Umbilical cord (tissue), 2 donors: ENCODE measurements at places on chromosomes 4 and X.

GRCh38 chr4:166279261-166279660 lies 406.2 kb downstream of the TLL1 start:
- DNase-seq, result no peak

GRCh38 chr4:1285151-1285789 lies 4.4 kb upstream of the MAEA start:
- DNase-seq, result no peak

DNA sequence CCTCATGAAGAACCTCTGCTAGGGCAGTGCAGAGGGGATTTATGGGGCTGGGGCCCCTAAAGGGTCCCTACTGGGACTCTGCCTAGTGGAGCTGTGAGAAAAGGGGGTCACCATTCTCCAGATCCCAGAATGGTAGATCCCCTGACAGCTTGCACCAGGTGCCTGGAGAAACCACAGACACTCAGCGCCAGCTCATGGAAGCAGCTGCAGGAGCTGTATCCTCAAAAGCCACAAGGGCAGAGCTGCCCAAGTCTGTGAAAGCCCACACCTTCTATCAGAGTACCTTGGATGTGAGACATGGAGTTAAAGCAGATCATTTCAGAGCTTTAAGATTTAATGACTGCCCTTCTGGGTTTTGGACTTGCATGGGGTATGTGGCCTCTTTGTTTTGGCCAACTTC lies 38.6 kb downstream of the MAP9 start:
- DNase-seq, result no peak

GRCh38 chr4:153522802-153523094 lies 56.6 kb downstream of the TMEM131L start:
- DNase-seq, result no peak

GRCh38 chr4:40730091-40730679 lies 19.6 kb upstream of the NSUN7 start:
- no peak for DNase-seq

GRCh38 chrX:81263059-81263458 lies 61.2 kb downstream of the SH3BGRL start:
- no peak for DNase-seq

DNA sequence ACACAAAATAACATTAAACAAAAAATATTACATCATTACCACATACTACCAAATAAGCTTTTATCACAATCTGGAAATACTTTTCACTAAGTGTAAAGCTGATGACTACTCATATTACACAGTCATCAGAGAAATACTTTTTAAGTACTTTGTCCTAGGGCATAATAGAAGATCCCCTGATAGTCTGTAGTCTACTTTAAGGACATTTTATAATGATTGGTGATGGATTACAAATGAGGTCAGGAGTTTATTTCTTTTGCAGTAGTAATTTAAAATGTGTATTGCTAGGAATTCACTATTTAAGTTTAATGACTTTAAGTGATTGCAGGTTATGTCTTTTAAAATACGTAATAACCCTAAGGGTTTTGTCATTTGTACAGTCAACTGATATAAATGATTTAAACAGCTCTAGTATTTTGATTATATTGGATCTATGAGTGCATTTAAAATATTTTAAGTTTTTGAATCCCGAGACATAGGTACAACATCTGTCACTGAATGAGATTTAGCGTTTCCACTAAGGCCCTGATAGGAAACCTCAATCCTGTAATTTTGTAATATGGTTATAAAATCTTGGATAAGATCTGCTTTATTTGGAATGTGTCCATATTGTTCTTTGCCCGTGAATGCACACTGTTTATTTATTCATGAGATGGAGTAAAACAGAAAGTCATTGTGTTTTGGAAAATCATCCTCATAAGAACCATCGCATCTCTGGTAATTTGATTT lies 189.5 kb downstream of the ARAP2 start:
- DNase-seq, result peak; percentile 15

DNA sequence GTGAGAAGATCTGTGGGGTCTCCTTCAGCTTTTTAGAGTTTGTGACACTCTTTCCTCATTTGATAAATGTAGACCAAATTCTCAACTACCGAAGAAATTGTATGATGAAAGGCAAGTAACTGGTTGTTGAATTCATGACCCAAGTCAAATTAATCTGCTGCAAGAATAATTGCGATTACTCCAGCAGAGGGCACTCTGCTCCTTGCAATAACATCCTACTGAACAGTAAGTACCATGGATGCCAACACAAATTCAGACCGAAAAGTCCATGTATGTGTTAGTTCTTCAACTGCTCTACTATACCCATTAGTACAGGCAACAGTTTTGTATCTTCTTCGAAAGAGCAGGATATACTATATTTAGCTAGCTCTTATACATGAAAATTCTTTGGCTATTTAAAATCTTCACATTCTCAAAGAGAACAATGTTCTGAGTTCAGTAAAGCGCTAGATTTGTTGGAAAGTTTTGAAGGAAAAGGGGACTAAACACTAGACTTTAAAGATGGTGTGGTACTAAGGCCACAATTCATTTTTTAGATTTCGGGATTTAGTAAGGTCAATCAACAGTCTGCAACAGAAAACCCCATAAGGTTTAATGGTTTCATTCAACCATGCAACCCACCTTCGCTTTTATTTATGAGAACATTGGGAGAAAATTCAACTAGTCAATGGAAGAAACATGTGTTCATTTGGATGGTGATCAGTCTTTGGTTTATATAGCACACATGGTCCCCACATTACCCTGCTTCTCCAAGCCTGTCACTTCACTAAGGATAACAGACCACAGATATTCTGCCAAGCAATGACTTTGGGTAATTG lies 105.4 kb upstream of the TBC1D9 start:
- peak; percentile 91 for DNase-seq

- DNase-seq, result no peak
Observed at GRCh38 chrX:110338935-110339334, 19.7 kb upstream of the RTL9 start.

DNA sequence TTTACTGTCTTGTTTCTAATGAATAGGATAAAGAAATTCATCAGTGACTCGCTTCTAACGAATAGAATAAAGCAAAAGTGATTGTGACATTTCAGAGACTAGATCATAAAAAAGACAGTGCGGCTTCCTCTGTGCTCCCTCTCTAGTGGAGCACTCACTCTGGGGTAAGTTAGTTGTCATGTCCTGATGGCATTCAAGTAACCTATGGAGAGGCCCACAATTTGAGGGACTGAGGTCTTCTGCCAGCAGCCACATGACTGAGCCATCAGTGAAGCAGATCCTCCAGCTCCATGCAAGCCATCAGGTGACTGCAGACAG lies 72.4 kb downstream of the YIPF6 start:
- DNase-seq, result no peak

DNA sequence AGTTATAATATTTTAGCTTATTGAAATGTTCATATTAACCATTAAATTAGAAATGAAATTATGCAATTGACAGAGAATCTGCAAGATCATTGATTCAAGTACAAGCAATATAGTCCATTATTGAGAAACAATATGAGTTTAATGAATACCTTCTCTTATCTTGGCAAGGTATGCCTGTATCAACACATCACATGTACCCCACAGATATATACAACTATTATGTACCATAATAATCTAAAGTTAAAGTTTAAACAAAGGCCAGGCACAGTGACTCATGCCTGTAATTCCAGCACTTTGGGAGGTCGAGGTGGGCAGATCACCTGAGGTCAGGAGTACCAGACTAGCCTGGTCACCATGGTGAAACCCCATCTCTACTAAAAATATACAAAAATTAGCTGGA lies 514.7 kb downstream of the PCDH7 start:
- DNase-seq, result no peak

GRCh38 chrX:31483336-31483735 lies 411.5 kb upstream of the FTHL17 start:
- no peak for DNase-seq

DNA sequence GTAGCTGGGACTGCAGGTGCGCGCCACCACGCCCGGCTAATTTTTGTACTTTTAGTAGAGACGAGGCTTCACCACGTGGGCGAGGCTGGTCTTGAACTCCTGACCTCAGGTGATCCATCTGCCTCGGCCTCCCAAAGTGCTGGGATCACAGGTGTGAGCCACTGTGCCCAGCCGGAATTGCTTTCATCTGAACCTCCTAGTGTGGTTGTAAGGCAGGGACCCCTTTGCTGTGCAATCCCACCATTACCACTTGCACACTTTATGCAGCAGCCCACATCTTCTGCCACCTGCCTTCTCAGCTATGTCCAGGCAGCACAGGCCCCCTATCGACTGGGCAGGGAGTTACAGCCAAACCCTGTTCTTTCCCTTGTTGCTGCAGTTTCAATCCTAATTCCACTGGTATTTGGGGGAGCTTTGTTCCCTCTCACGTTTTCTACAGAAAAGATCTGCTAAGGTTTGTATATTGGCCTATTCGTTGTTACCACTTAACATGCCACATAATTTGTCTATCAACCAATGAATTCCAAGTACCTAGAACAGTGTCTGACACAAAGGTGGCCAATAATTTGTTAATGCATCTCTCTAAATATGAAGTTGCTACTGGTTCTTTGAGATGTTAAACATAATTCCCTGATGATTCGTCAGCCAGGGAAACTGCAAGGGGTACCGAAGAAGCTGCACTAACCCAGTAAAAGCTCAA lies 6.5 kb downstream of the RPL39 start:
- DNase-seq, result no peak

DNA sequence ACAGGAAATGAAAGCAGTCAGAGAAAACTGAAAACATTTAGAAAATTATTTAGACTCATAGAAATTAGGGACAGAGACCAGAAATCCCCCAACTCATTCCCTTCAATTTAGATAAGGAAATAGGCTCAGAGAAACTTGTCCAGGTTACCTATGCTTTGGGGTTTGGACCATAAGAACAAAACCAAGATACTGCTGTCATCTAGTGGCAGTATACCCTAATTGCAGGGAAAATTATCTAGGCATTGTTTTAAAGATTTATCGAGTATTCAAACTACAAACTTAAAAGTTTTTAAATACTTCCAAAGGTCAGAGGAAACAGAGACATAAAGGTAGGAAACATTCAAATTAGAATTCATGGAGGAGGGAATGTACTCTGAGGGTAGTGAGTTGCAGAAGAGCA lies 67.0 kb upstream of the KLHL13 start:
- DNase-seq, result no peak

GRCh38 chr4:123361195-123361861 lies 35.3 kb upstream of the SPRY1 start:
- DNase-seq, result peak; percentile 77

GRCh38 chr4:16289897-16290554 lies 63.8 kb upstream of the TAPT1 start:
- peak; percentile 65 for DNase-seq

DNA sequence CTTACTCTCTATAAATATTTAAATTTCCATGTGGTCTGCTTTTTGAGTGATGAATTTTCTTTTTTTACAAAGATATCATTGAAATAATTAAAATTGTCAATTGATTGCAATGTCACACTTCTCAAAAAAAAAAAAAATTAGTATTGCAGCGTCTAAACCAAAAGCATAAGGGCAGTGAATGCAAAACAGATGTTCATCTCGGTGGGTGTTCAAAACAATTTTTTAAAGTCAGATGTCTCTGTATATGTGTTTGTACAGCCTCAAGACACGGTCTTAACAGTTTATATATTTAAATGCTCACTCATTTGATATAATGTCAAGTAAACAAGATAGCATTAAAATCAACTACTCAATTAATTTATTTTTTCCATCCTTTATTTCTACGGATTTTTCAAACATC lies 52.3 kb downstream of the PALLD start:
- DNase-seq, result no peak

DNA sequence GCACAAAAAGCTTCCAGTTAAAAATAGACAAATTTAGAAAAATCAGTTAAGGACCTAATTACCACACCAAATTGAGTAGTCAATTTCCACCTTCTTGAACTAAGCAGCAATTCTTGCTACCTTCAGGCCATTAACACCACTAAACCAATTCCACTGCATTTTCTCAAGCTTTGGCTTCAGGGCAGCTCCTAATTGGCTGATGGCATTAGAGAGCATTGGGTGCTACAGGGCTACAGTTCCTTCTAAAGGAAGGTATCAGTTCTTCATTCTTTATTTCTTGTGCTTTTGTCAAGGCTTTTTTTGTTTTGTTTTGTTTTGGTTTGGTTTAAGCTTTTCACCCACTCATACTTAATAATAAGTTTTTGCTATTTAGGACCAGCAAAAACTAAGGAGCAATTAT lies 90.2 kb upstream of the FAM241A start:
- DNase-seq, result no peak

GRCh38 chr4:105147016-105147552 lies 408 bp downstream of the TET2 start:
- DNase-seq, result no peak

GRCh38 chr4:151052785-151053184 lies 37.7 kb upstream of the LRBA start:
- no peak for DNase-seq

DNA sequence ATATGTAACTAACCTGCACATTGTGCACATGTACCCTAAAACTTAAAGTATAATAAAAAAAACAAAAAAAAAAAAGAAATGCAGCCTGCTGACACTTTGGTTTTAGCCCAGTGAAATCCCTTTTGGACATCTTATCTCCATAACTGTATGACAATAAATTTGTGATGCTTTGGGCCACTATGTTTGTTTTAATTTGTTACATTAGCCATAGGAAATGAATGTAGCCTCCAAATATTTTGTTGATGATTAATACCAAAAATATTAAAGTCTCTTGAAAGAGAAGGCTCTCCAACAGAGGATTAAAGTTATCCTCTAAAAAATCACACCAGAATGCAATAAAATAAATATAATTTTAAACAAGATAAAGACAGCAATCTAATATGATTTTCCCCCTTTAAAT lies 852.7 kb upstream of the SLIT2 start:
- no peak for DNase-seq

GRCh38 chr4:118765399-118765798 lies 70.5 kb downstream of the SEC24D start:
- DNase-seq, result peak; percentile 96

- no peak for DNase-seq
Observed at GRCh38 chr4:85720735-85721134, 245.8 kb downstream of the ARHGAP24 start.

DNA sequence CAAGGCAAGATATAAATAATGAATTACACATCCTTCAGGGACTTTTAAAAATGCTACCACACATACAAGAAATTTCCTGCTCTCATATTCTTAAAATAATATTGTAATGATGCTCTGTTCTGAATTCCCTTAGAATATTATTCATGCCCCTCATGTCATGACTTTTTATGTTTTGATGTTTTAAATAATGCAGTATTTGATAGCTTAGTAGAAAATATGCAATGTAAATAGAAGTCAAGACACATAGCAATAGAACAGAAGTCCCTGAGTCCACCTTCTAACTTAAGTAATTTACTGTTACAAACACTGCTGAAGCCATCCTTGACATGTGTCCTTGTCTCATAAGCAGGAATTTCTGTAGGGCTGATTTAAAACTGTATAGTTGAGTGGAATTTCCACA lies 1071.2 kb upstream of the LCORL start:
- DNase-seq, result no peak

GRCh38 chr4:118351851-118352827 lies 664 bp downstream of the PRSS12 start:
- DNase-seq, result peak; percentile 51
